ENCODE measurements at places on chromosomes 3 and 15. TPM values are rescaled to one million over a fixed set of nuclear protein-coding genes. Genes with fewer than 3 reads are reported as not detected.

Gene CPA3
- not detected for total RNA-seq

Gene XYLB
- total RNA-seq: 2.1 TPM

DNA sequence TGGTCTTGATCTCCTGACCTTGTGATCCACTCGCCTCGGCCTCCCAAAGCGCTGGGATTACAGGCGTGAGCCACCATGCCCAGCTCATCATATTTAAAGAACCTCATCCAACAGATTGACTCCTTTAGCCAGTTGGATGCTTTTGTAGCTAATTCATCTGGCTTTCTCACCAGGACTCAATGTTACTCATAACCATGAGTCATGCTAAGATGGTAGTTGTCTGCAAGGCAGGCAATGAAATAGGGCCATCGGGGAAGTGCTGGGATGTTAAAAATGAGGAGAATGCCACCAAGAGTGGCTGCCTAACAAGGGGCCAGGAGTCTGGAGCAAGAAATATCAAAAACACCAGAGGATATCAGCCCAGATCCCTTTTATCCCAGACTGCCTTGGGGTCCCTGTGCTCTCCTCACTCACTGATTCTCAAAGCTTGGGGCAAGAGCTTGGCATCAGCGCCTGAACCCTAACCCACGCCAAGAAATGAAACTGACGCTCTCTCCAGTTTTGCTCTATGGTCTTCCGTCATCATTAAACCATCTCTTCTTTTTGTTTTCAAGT, 7.4 kb upstream of the PCOLCE2 start:
- DNase-seq: peak; percentile 62

Gene ST6GAL1
- total RNA-seq: 5.9 TPM

GRCh38 chr3:158983216-158984099, 181.6 kb downstream of the MFSD1 start:
- DNase-seq: no peak

Gene SAMMSON
- not detected for total RNA-seq

DNA sequence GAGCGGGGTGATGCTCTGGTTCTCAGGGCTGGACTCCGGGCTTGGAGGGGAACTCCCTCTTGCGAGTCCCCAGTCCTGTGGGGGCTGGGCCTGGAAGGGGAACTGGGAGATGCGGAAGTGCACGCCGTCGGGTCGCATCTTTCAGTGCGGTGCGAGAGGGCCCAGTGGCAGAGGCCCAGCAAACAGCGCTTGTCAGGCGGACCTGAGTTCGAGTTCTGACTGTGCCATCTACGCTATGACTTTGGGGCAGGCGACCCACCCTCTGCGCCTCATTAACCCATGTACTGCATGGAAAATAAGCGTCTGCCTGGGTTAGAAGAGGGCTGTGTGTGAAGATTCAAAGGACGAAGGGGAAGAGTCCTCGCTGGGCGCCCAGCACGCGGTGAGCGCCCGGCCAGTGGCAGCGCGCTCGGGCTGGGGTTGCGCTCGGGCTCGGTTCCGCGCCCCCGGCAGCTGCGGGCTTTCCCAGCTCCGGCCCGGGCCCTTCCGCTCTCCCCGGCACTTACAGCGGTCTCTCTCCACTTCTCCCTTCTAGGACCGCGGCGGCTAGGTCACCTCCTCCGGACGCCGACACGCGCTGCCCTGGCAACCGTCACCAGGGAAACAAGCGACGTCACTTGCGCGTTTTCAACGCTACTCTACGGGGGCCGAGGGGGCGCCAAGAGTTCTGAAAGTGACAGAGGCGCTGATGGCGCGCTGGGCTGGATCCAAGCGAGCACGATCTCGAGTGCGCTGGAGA, at the start of gene CCDC13:
TSS of gene CCDC13 (minus strand) at position 584 of the 739 bp plus-strand sequence. CDS start 14,908 bp downstream, outside the sequence.
- peak; percentile 89 for DNase-seq

DNA sequence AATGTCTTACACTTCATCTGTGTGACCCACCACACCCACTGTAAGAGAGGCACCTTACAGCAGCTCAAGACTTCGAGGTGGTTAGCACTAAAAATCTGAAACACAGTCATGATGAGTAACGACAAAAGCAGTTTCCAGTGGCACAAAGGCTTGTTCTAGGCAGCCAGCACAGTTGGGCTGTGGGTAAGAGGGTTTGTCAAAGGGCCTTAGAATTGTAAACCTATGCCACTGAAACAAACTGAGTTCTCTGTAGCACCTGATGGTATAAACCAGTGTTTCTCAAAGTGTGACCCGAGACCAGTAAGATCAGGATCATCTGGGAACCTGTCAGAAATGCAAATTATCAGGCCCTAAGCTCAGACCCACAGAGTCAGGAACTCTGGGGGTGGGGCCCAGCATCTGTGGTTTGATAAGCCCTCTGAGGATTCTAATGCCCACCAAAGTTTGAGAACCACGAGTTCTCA, 36.5 kb downstream of the DAPK2 start:
- peak; percentile 79 for DNase-seq

GRCh38 chr3:75237477-75237876, 426.7 kb upstream of the FRG2C start:
- DNase-seq: no peak

Gene PYDC2
- not detected for total RNA-seq

Gene PLA2G4D
- total RNA-seq: not detected

DNA sequence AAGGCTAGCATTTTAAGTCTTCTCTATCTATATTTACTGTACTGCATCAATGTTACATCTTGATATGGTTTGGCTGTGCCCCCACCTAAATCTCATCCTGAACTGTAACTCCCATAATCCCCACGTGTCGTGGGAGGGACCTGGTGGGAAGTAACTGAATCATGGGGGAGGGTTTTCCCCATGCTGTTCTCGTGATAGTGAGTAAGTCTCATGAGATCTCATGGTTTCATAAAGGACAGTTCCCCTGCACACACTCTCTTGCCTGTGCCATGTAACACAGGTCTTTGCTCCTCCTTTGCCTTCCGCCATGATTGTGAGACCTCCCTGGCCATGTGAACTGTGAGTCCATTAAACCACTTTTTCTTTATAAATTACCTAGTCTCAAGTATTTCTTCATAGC, 161.5 kb downstream of the TBC1D5 start:
- no peak for DNase-seq

Gene ZPLD1
- not detected for total RNA-seq

- DNase-seq: no peak
These were observed 25.0 kb upstream of the SCN10A start for GRCh38 chr3:38840987-38841386.

DNA sequence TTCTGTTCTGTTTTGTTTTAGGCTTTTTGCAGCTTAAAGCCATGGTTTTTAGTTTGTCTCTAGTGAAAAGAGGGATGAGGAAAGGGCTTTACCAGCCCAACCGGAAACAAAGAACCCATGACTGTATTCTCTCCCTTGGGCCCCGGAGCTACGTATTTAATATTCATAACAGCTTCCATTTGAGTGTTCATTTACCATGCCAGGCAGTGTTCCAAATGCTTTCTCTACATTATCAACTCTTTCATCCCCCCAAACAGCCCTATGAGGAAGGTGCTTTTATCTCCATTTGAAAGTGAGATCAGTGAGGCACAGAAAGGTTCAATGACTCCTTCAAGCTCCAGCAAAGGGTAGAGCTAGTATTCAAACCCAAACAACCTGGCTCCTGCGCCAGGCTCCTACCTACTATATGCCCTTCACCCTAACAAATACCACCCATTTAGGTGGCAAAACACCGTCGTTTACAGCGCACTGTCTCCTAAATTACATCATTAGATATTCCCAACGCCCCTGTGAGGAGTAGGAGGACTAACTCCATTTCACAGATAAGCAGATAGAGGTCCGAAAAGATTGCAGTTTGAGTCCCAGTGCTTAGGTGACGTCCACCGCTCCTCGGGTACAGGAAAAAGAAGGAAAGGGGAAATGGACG, 27.9 kb downstream of the GTPBP8 start:
- DNase-seq: no peak

GRCh38 chr3:107674371-107674770, 151.6 kb downstream of the BBX start:
- DNase-seq: peak; percentile 4

GRCh38 chr3:12303534-12303933, 14.7 kb downstream of the PPARG start:
- peak; percentile 68 for DNase-seq

DNA sequence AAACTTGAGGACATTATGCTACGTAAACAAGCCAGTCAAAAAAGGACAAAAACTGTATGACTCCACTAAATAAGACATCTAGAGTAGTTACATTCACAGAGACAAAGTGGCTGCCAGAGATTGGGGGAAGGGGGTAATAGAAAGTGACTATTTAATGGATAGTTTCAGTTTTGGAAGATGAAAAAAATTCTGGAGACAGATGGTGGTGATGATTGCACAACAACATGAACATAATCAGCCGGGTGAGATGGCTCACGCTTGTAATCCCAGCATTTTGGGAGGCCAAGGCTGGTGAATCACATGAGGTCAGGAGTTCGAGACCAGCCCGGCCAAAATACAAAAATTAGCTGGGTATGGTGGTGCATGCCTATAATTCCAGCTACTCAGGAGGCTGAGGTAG, 40.6 kb downstream of the DPP8 start:
- DNase-seq: peak; percentile 14

Gene MYO5A
- total RNA-seq: 60.8 TPM

GRCh38 chr3:188911026-188911850, 260.5 kb upstream of the TPRG1 start:
- no peak for DNase-seq

DNA sequence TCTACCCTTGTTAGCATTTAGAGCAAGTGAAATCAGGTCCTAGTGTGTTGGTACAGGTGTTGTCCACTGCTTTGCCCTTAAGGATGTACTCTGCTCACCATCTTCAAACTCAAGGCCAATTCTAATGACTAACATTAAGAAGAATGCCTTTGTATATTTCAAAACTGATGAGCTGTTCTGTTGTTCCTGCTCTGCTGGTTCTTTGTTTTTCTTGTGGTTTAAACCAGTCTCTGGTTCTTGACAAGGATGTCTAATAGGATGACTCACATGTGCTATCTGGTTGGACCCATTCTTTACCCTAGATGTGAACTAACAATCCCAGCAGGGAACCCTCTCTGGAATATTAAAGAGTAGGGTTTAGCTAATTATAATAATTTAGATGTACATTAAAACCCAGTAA, 17.3 kb downstream of the ABHD5 start:
- peak; percentile 78 for DNase-seq

DNA sequence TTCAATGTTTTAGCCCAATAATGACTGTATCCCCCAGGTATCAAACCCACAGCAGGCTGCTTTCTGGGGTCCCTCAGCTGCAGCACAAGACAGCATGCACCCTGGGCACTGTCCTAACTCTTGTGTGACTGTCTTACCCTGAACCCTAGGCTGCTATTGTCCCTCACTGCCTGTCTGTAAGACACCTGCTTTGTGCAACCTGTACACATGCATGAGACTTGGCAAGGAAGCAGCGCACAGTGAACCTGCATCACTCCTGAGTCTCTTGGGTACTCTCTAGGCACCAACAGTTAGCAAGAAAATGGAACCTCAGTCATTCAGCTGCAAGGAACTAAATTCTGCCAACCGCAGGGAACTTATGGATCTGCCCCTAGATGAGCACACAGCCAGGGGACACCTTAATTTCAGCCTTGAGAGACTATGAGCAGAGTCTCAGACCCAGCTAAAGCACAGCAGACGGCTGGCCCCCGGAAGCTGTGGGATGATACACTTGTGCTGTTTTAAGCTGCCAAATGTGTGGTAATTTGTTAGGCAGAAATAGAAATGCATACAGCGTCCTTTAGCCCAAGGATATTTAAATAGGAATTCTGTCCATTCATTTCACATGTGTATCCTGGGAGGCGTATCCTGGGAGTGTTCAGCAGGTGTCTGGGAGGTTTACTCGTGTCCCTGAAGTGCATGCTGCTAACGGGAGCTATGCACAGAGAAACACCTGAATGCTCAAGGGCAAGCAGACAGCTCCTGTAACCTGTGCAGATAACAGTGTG, 223.8 kb downstream of the KLF13 start:
- DNase-seq: no peak

GRCh38 chr15:90063770-90064247, 38.5 kb downstream of the IDH2 start:
- DNase-seq: no peak

Gene DBR1
- 32.9 TPM for total RNA-seq

- no peak for DNase-seq
These were observed 102.4 kb downstream of the NUP210 start for GRCh38 chr3:13317596-13318320.

DNA sequence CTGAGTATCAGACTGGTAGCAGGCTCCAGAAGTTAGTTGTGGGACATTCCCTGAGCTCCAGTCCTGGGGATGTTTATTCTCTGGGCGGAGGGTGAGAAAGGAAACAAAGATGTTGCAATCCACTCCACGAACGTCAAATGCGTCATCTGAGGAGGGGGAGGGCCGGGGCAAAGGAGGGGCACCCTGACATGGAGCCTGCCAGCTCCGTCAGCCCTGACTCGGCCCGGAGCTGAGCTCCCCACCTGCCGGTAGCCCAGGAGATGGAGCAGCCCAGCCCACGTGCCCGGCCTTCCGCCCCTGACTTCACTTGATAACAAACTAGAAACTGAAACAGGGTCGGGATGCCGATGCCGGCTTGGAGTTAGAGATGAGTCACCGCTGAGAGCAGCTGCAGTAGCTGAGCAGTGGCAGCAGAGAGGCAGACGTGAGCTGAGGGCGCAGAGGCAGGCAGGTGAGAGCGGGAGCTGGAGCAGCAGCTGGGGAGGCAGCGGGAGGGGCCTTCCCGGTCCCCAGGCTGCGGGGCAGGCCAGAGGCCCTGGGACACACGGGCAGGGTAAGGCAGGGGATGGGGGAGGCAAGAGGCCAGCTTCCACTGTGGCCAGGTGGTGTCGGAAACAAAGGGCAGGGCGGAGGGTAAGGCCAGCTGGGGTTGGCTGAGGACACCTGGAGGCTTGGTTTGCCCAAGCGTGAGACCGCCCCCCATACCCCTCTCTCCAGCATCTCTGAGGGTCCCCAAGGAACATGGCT, at the start of gene ISG20:
TSS of gene ISG20 (plus strand) at position 391 of the 747 bp plus-strand sequence. CDS start at position 742, 351 bp downstream.
- DNase-seq: peak; percentile 91

Gene SLC51A
- not detected for total RNA-seq

DNA sequence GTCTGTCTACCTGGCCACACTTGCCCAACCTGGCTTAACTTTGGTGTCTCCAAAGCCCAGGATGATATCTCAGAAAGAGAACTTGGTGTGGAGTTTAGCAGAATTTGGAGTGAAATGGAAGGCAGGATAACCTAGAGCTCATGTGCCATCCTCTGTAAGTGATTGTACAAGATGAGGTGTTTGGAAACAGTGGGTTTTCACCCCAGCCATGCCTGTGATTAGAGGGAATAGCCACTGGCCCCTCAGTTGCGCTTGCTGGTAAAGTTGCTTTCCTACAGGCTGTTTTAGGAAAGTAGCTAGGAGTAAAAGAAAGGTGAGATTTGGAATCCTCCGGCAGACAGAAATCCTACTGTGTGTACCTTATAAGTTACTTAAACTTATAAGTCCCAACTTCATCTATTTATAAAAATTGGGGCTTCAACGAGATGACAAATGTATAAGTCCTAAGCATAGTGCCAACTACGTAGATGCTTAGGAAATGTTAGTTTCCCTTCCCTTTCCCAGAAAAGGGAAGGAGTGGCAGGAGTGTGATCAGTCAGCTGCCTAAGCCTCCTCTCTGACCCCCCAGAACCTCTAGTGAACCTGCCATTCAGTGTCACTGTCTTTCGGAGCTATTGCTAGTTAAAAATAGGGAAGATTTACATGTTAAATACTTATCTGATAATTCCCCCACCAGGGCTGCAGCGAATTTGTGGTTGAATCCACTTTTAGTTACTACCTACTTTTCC, 13.4 kb upstream of the BMF start:
- DNase-seq: no peak

Gene LRRC15
- 2.0 TPM for total RNA-seq

Measured in Daoy (cell line).